ENCODE measurements at places on chromosomes 5 and 9.

GRCh38 chr5:159933531-159934485 is 17.5 kb downstream of the ADRA1B start:
- DNase-seq: no peak

- DNase-seq: no peak
These were observed 269.1 kb downstream of the EFNA5 start for GRCh38 chr5:107401470-107402122.

DNA sequence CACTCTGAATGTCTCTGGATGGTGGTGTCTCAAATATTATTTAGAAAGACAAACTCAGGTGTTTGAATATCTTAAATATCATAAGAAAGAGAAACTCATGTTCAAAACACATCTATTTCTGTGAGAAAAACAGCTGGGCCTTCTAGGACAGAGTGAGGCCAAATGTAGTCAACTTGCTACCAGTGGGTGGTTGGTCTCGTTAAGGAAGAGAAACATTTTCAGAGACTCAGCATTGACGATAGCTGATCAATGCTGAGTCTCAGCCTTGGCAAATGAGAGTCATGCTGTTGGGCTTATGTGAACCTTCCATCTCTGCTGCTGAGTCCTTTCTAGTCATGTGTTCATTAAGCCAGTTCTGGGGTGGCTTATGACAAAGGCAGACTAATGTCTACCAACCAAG is 418.0 kb downstream of the CETN3 start:
- DNase-seq: no peak

DNA sequence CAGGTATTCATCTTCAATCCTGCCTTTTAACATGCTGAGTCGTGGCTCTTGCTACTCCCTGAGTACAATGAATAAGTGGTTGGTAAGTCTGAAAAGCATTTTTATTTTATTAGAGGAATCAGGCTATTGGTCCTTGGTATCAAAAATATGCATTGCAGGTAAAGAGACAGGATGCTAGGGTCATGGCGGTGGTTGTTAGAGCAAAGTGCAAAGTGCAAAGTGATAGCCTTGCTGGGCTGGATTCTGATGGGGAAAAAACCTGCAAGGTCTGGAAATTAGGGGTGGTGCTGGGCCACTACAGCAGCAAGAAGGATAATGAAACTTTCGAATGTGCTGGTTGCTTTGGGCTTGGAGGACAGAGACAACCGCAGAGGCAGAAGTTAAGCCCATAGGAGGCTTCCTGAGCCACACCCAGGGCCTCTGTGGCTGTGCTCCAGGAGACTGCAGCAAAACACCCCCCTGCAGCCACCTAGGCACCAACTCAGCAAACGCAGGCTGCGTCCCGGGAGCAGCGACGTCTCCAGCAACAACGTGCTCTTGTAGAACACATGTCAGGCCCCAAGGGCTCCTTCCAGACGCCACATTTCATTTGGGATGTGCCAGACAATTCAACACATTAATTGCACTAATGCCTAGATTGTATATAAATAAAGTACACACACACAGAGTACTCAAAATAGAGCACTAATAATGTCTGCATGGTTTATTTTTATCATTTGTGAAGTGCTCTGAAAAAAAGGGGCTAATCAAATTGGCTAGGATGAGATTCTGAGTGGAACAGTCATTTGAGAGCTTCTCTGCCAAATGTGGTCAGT is 149.8 kb upstream of the RAPGEF1 start:
- DNase-seq: no peak

- no peak for DNase-seq
These were observed 239.8 kb downstream of the PBX3 start for GRCh38 chr9:125986966-125987365.

DNA sequence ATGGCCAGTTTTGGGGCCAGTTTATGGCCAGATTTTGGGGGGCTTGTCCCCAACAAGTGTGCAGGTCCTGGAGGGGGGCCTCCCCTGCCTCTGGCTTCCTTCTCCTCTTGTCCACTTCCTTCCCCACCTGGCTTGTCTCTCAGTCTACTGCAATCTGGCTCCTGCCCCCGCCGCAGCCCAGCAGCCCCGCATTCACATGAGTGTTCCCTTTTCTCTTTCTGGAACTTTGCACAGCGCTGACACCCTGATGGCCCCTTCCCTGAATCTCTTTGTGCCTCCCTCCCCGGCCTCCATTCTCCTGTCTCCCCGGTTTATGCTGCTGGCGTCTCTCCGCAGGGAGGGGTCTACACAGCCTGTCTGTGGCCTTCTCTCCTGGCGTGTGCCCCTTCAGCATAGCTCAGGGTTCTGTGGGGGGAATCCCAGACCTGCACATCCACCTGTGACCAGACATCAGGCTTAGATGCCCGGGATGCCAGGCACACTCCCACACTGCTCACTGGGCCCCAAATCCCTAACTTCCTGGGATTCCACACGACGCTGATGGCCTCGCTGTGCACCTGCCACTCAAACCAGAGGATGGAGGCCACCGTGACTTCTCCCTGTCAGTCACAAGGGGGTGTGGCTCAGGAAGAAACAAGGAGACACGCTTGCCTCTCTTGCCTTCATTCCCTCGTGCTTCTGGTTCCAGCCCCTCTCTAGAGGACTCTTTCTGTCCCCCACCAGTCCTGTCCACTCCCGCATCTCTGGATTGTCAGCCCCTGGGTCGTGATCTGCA is 17.5 kb downstream of the TRIP13 start:
- DNase-seq: no peak

- no peak for DNase-seq
These were observed 348.7 kb upstream of the GRIN3A start for GRCh38 chr9:102087141-102087540.

GRCh38 chr5:164137095-164137494 is 631.7 kb downstream of the MAT2B start:
- no peak for DNase-seq

DNA sequence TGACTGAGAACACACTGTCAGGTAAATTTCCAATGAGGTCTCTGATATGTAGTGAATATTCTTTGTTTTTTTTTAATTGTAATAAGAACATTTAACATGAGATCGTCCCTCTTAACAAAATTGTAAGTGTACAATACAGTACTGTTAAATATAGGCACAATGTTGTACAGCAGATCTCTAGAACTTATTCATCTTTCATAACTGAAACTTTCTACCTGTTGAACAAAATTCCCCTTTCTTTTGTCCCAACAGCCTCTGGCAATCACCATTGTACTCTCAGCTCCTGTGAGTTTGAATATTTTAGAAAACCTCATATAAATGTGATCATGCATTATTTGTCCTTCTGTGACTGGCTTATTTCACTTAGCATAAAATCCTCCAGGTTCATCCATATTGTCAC is 10.6 kb upstream of the PRLR start:
- no peak for DNase-seq

- DNase-seq: no peak
These were observed 448.5 kb downstream of the CSNK1G3 start for GRCh38 chr5:123960526-123960925.

- DNase-seq: no peak
These were observed 148.7 kb upstream of the SLC1A3 start for GRCh38 chr5:36457511-36458270.

DNA sequence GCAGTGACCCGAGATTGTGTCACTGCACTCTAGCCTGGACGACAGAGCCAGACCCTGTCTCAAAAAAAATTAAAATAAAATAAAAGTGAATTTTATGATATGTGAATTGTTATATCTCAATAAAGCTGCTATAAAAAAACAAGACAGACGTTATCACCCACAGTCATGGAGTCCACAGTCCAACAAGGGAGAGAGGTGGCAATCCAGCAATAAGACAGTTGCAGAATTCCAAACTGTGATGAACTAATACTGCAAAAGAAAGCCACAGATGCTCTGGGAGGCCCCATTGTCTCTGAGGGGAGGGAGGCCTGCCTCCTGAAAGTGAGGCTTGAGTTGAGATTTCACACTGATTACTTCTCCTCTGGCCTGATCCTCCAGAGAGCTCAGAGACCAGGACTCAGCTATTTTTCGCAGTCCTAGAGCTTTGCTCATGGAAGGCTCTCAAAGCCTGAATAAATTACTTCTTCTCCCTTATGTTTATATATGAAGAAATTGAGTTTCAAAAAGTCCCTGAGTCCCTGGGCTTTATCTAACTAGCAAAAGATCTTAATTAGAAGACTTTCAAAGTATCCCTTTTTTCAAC is 28.0 kb downstream of the CCNJL start:
- DNase-seq: no peak

GRCh38 chr5:171852255-171852681 is 66.7 kb downstream of the SMIM23 start:
- no peak for DNase-seq

- no peak for DNase-seq
These were observed 116.5 kb downstream of the PSD2 start for GRCh38 chr5:139912158-139912557.

GRCh38 chr9:114363424-114363823 is 24.4 kb downstream of the AKNA start:
- DNase-seq: no peak

DNA sequence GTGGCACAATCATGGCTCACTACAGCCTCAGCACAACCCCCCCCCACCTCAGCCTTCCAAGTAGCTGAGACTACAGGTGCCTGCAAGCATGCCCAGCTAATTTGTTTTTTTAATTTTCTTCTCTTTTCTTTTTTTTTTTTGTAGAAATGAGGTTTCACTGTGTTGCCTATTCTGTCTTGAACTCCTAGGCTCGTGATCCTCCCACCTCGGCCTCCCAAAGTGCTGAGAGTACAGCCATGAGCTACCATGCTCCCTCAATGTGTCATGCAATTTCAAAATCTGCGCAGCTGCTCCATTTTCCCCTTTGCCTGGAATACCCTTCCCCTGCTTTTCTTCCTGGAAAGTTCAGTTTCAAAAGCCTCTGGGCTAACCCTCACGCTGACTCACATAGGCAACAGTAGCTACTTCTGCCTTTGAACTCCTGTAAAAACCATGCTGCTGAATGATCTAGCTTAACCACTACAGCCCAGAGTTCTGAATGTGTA is 71.0 kb upstream of the IL7R start:
- no peak for DNase-seq

DNA sequence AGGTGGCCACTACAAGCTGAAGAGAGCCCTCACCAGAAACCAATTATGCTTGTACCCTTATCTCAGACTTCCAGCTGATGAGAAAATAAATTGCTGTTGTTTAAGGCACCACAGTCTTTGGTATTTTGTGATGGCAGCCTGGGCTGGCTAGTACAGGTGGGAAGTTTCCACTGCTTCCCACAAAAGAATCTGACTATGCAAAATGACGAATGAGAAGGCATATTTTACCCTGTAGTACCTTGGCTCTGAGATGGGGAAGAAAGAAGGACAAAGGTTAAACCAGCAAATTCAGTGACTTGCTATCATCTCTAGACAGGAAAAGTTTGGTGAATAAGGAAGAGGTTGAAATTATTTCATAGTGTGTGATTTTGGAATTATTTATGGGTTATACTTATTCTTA is 112.8 kb upstream of the ELL2 start:
- no peak for DNase-seq

DNA sequence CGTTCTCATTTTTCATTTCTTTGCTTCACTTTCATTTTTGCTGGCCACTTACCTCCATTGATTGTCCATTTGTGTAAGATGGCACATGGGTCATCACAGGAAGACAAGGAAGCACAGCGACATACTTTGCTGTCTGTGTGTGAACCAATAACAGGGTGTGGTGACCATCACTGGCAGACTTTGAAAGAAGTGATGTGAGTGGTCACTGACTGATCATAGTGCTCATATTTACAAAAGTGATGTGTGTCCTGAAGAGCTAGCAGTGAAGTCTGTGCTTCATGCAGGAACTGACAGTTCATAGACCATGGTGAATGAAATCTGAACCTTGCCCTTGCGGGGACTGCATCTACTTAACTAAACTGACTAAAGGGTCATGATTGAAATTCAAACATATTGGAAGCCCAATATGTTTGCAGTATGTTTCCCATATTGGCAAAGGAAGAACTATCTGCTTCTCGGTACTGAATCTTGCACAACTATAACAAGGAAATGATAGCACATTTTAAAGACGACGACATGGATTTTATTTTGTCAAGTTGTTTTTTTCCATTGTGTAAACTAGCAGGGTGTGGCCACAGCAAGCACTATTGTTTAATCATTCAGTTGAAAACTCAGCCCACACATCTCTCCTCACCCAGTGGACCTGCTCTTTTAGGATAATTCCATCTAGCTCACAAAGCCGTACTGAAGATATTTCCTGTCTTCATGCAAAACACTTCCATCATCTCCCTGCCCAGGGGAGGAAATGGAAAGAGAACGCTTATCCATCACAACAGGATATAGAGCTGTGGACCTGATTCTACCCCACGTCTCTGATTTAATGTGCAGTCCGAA is 232.0 kb upstream of the ANKRD55 start:
- no peak for DNase-seq

DNA sequence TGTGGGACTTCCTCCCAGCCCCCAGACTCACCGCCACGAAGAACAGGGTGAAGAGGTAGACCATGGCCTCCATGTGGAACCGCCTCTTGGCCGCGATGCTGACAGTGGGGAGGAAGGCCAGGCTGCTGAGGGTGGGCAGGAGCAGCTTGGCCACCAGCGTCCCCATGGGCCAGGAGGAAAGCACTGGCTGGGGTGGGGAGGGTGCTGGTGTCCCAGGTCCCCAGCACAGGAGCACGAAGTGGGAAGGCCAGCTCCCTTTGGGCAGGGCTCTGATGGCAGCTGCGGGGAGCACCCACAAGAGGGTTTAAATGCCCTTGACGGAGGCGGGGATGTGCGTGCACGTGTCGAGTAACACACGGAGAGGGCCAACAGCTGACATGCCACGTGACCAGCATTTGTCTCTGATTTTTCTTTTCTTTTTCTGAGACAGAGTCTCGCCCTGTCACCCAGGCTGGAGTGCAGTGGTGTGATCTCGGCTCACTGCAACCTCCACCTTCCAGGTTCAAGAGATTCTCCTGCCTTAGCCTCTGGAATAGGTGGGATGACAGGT is at the start of gene MYMK:
MYMK (minus strand) TSS at position 281 of the 550 bp plus-strand sequence; CDS start at position 166, 115 bp downstream.
- DNase-seq: no peak

DNA sequence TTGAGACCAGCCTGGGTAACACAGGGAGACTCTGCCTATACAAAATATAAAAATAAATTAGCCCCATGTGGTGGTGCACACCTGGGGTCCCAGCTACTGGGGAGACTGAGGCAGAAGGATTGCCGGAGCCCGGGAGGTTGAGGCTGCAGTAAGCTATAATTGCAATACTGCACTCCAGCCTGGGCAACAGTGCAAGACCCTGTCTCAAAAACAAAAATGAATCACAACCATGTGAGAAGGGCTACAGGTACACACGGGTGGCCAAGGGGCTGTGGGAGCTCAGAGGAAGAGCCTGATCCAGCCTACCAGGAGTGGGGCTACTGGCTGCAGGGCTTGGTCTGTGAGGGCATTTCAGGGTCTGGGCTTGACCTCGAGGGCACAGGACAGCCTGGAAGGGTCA is 55.2 kb upstream of the STXBP1 start:
- no peak for DNase-seq

GRCh38 chr9:94950579-94951323 is 224.3 kb downstream of the AOPEP start:
- DNase-seq: no peak

DNA sequence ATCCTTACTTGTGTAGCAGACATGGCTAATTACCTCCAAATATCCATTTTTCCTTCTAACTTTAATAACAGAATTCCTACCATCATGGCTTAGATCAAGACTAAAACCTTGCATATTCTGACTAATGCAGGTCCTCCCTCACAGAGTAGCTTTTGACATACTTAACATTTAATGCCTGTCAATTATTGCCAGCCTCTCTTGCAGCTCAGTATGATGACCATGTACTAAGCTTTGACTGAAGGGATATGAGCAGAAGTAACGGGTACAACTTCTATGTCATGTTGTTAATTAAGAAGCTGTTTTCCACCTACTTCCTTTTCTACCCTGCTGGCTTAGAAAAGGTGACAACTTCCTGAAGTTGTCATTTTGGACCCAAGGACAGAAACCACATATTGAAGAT is 533.4 kb downstream of the PSAT1 start:
- DNase-seq: no peak

- DNase-seq: peak; percentile 22
These were observed 1.3 kb upstream of the TBC1D2 start for GRCh38 chr9:98256756-98257155.

Data from activated CD4-positive, alpha-beta T cell treated with anti-CD3 and anti-CD28 coated beads, Interleukin-2, amount 50 U/mL, for 24 hours (primary cell).